Glomerular endothelial cell (primary cell): ENCODE measurements at places on chromosomes 3 and 15.
A peak's percentile ranks its signal among the peaks of the same experiment; 100 is the strongest.

- no peak for DNase-seq
These were observed at the start of gene ITGA11 for GRCh38 chr15:68431792-68432401. TSS of gene ITGA11 (minus strand) at chr15:68432163. CDS start at chr15:68432066, 97 bp downstream.

- no peak for DNase-seq
These were observed 864.4 kb upstream of the CFAP20DC start for GRCh38 chr3:59914251-59914650.

DNA sequence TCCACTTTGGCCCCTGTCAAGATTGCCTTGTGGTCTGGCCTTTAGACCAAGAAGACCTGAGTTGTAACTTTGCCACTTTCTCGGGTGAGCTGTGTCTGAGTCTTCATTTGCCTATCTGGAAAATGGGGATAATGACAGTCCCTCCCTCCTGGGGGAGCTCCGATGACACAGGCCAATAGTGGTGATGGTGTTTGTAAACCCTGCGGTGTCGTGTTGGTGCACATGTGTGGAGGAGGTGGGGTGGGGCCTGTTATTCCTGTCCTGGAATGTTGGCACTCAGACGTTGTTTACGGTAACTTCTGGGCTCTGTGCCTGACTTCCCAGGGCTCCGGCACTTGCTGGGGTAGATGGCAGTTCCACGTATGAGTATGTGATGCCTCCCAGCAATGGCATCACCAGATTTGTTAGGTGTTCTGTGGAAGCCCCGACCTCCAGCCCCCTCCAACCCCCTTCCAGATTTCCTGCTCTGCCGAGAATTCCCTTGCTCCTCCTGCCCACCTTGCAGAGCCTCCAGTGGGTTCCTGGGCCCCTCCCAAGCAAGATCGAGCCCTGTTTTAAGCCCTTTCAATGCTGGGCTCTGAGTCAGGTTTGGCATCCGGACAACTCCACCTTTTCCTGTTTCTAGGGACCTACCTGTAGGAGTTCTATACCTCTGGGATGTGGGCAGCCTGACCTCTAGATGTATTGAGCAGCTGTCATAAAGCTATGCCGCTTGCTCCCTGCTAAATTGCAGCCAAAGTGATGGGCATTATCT is 31.4 kb downstream of the HRH1 start:
- peak; percentile 71 for DNase-seq

GRCh38 chr15:31017311-31017710 is 25.9 kb upstream of the MTMR10 start:
- DNase-seq, result no peak

DNA sequence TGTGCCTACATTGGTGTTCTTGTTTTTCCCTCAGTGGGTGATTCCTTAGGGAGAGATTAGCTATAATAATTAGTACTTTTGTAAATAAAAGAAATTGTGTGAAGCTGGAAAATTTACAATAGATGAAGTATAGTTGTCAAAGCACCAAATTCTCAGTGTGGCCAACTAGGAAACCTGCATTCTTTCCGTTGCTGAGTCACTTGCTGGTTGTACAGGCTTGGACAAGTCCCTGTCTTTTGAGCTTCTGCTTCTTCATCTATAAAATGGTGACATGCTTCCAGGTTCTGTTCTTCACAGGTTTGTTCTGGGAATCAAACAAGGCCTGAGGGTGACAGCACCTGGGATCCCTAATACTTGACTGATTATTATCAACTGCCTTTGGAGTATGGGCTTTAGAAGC is 184.1 kb upstream of the HES1 start:
- no peak for DNase-seq
